NCI-H1048 (cell line): ENCODE measurements at places on chromosomes 2 and 18.

- no peak for DNase-seq
These were observed 15.1 kb downstream of the ST3GAL5 start for GRCh38 chr2:85873679-85874078.

DNA sequence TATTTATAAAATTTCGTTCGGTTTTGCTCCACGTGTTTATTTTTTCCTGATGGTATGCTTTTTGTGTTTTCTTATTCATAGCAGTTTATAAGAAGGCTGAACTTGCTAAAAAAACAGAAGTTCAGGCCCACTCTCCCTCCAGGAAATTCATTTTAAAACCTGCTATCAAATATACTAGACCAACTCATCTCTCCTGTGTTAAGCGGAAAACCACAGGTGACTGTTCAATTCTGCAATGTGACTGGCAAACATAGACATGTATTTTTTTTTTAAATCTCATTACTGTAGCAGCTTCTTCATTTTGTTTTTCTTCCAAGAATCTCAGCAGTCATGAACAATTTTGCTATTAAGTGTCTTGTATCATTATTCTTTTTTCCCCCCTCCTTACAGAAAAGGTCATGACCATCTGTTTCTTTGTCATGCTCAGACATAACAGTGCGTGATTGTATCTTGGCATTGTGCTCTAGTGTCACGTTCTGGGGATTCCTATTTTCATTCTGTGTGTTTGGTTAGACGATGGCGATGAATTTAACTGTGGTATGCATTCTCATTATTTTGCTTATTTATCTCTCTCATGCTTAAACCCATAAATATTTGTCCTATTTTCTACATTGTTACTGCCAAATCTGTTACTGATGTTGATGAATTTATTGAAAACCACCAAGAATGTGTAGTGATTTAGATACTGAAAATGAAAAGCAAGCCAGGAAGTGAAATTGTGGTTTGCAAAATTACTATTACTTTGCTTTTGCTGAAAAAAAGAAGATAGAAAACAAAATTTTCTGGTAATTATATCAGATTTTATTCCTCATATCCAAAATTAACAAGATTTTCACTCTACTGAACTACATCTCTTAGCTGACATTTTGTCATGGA, 74.6 kb upstream of the UNC80 start:
- DNase-seq: no peak

GRCh38 chr18:8812631-8813030, 107.3 kb downstream of the MTCL1 start:
- no peak for DNase-seq

- no peak for DNase-seq
These were observed 168.4 kb upstream of the PKDCC start for GRCh38 chr2:41879235-41879916.

DNA sequence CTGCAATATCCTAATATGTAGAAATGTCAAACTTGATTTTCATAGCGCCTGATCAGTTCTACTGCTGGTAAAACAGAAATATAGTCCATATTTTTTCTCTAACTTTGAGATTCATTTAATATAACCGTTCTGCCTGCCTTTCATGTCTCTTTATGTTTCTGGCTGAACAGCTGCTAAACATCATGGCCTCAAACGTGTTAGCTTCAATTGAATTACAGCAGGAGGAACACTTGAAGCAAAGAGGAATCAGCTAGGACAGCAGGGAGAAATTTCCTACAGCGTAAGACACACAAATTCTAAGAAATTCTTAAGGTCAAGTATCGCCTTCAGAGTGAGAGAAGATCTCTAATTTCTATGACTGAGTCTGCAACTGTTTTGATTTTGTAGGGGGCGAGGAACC, 433.2 kb downstream of the FBXO15 start:
- no peak for DNase-seq

DNA sequence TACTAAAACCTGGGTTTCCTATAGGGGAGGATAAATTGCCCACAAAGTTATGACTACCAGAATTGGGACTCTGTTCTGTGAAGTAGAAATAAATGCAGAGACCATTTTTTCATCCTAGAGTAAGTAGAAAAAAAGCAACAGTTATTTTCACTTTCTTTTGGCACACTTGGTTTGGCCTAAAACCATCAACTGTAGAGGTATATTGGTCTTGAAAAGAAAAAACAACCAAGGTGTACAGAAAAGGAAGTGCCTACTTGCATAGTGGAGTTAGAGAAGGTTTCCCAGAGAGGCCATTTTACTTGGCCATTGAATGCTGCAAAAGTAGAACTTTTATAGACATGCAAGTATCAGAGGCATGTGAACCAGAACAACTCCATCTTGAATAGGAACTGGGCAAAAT, 89.4 kb upstream of the TACR1 start:
- DNase-seq: no peak

- no peak for DNase-seq
These were observed 449 bp upstream of the ATRAID start for GRCh38 chr2:27211241-27211942.

GRCh38 chr18:29071869-29072268, 894.9 kb upstream of the CDH2 start:
- DNase-seq: no peak

- DNase-seq: no peak
These were observed 224.4 kb downstream of the RAB3GAP1 start for GRCh38 chr2:135276525-135276924.
